Hippocampal formation (tissue), 2 donors: ENCODE measurements at places on chromosomes 7 and 10.
A peak's percentile ranks its signal among the peaks of the same experiment; 100 is the strongest.

DNA sequence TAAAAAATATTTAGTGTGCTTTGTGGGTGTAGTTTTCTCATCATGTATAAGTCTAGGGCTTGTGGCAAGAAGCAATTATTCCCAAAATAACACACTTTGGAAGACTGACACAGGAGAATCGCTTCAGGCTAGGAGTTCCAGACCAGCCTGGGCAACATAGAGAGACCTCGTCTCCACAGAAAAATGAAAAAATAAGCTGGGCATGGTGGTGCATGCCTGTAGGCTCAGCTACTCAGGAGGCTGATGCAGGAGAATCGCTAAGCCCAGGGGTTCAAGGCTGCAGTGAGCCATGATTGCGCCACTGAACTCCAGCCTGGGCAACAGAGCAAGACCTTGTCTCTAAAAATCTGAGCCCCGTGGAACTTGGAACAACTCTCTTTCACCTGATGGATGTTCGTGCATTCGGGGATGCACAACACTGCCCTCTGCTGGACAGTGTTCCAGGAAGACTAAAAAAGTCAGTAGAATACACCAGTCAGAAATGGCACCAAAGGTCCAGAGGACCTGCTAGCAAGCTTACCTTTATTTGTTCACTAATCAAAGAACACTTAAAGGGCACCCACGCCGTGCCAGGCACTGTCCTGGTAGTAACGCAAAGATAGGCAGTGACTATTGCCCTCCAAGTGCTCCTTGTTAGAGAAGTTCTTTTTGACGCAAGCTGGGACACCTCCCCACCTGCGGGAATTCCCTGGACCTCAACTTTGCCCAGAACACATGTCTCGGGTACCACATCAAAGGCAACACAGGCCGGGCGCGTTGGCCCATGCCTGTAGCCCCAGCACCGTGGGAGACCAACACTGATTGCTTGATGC, 81.9 kb upstream of the CALN1 start:
- peak; percentile 21 for DNase-seq

- DNase-seq, result no peak
Observed at GRCh38 chr10:95466436-95466835, 94.7 kb downstream of the SORBS1 start.

GRCh38 chr10:124298891-124299290, 119.8 kb downstream of the OAT start:
- no peak for DNase-seq

GRCh38 chr7:32158076-32158475, 87.9 kb upstream of the PDE1C start:
- DNase-seq, result no peak
